ENCODE measurements at places on chromosomes 5 and 9.

DNA sequence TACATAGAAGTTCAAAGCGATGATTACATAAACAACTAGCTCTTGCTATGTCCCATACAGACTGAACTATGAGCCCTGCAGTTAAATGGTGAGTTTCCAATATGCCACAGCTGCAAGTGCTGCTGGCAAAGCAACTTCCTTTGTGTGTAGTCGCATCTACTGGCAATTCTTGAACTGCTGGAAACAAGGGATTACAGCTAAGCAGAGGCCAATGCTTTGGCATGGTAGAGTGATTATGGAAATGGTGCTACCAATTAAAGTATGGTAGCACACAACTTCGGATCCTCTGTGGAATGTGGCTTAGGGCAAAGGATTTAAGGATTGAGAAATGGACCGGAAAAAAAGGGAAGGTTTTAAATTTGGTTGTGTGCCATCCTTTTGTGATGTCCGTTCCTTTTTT is 856.6 kb downstream of the MAT2B start:
- DNase-seq: no peak

DNA sequence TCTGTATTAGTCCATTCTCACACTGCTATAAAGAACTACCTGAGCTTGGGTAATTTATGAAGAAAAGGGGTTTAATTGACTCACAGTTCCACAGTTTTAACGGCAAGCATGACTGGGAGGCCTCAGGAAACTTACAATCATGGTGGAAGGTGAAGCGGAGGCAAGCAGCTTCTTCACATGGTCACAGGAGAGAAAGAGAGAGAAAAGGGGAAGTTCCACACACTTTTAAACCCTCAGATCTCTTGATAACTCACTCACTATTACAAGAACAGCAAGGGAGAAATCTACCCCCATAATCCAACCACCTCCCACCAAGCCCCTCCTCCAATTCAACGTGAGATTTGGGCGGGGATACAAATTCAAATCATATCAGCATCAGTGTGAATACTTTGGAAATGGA is 133.4 kb upstream of the SLC30A5 start:
- no peak for DNase-seq

- DNase-seq: no peak
Measured at GRCh38 chr5:30932273-30933017, 261.0 kb upstream of the CDH6 start.

DNA sequence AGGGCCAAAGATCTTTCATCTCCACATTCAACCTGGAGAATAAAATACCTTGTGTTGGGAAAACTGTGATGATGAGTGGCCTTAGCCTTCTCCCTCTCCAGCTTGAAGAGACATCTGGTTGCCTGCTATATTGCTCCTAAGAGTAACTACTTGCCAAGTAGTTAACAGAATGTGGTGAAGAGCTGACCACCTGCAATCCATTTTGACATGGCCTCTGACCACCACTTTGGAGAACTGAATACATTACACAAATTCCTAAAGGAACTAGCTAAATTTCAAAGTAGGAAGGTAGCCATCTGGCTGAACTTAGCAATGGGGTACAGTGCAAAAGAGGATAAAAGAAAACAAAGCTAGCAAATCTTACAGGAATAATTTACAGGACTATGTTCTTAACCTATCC is 7.2 kb downstream of the TBCA start:
- DNase-seq: peak; percentile 64

DNA sequence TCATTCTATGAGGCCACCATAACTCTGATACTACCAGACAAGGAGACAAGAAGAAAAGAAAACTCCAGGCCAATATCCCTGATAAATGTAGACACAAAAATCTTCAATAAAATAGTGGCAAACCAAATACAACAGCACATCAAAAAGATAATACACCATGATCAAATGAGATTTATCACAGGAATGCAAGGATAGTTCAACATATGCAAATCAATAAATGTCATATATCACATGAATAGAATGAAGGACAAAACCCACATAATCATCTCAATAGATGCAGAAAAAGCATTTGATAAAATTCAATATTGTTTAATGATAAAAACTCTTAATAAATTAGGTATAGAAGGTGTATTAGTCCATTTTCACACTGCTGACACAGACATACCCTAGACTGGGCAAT is 139.9 kb downstream of the ADAMTS6 start:
- no peak for DNase-seq

DNA sequence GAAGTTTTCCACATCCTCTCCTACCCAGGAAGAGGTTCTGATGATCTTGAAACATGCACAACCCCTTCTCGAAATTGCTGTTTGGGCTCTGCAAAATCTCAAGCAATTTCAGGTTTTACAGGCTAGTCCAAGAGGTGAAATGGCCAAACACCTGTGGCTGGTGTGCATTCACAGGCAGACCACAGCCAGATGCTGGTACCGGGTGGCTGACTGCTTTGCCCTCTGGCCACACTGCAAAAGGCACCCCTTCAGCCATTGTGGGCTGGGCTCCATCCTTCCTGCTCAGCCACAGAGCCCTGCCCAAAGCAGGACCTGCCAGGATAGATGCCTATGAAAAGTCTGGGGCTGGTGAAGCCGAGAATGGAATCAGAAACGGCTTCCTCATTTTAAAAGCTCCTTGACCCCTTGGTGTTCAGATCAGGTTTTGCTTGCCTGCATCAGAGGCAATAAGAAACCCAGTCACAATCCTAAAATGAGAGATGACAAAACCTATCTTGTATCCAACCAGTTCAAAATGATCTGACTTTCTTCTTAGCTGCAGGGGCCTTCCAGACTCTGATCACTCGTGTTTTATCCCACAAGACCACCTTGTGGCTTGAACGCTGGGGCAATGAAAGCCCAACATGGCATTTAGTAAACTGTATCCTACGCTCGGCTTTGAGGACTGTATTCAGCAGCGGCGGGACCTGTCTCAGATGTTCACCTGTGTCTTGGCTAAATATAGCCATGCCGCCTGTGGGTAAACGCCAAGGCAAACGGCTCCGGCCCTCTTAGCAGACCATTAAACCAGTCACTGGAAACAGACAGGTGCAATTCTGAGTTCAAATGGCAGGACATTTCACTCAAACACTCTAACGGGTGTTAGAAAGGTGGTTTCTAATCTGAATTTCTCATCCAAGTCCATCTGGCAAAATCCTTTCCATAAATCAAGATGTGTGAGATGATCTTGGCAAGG is 49.6 kb downstream of the EPB41L4B start:
- no peak for DNase-seq

- DNase-seq: no peak
Measured at GRCh38 chr5:140509898-140510297, 37.6 kb upstream of the EIF4EBP3 start.
